ENCODE measurements at places on chromosomes 4 and X.

DNA sequence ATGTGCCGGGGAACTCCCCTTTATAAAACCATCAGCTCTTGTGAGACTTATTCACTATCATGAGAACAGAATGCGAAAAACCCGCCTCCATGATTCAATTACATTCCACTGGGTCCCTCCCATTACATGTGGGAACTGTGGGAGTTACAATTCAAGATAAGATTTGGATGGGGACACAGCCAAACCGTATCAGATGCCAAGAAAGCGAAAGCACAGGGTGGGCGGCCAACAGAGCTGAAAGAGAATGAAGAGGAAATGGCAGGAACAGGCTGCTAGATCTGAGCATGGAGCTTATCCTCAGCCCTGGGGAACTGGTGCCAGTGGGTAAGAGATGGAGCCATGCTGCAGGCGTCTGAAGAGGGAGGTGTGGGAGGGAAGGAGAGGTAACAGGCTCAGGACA lies 117.7 kb upstream of the PNPLA4 start:
- DNase-seq = no peak

DNA sequence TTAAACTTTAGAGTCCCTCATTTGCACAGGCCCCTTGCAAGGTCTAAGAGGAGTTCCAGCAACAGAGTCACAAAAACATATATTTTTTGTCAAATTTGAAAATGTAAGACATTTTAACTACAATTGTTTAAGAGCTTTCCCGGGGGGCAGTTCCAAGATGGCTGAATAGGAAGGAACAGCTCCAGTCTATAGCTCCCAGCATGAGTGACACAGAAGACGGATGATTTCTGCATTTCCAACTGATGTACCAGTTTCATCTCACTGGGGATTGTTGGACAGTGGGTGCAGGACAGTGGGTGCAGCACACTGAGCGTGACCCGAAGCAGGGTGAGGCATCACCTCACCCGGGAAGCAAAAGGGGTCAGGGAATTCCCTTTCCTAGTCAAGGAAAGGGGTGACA lies 71.4 kb upstream of the NMU start:
- DNase-seq = no peak

- peak; percentile 67 for DNase-seq
Observed at GRCh38 chr4:1055721-1056590, 44.5 kb downstream of the FGFRL1 start.

- DNase-seq = no peak
Observed at GRCh38 chrX:52576474-52576873, 59.6 kb upstream of the XAGE1B start.

GRCh38 chrX:40100537-40101429 lies 3.0 kb upstream of the BCOR start:
- DNase-seq = no peak

DNA sequence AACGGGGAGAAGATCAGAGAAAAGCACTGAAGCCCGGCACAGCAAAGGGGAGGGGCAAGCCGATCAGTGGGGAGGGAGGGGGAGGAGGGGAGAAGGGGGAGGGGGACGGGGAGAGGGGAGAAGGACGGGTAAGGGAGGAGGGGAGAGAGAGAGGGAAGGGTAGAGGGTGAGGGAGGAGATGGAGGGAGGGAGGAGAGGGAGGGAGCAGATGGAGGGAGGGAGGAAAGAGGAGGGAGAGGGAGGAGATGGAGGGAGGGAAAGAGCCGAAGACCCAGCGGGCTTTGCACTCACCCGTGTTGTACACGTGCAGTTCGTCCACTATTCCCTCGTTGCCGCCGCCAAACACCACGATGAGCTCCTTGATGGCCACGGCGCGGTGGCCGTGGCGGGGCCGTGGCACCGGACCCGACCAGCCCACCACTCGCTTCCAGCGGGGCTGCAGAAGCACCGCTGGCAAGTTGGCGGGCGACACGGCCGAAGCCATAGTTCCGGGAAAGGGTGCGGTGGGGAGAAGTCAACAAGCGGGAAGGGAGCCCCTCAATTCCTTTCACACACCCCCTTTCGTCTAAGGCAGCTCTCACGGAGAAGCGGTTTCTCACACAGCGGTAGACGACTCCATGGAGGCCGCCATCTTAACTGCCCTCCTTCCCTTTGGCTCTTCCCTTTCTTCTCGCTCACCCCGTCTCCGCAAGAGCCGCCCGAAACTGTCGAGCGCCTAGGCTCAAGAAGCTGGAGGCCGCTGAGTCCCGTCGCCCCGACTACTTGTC lies 1.1 kb downstream of the HCFC1 start:
- DNase-seq = peak; percentile 75

DNA sequence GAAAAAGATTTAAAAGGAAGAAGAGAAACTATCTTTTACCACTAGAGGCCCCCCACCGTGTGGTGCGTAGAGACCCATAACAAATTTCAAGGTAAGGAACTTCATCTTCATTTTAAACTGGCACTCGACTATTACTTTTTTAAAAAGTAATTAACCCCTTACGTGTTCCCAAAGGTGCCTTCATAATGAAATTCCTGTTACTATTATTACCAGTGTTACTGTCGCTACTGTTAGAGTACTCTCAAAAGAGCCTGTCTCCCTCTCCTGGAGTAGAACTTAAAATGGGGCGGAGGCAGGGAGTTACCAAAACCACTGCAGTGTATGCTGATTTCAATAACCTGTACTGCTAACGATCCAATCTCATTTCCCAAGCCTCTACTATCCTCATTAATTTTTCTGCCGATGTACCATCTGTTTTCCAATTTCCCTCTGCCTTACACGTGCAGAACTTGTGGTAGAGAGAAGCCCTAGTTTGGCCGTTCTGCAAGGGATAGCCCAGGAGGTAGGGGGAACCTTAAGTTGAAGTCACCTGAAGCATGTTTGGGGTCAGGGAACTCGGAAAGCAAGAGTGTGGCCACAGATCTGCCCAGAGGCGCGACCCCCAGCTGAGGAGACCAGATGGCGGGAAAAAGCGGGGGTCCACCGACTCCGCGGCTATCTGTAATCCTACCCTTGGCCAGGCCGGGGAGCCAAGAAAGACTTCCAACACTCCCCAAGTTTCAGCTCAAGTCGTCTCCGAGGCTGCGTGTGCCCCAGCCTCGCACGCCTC lies 720 bp upstream of the STK26 start:
- no peak for DNase-seq

DNA sequence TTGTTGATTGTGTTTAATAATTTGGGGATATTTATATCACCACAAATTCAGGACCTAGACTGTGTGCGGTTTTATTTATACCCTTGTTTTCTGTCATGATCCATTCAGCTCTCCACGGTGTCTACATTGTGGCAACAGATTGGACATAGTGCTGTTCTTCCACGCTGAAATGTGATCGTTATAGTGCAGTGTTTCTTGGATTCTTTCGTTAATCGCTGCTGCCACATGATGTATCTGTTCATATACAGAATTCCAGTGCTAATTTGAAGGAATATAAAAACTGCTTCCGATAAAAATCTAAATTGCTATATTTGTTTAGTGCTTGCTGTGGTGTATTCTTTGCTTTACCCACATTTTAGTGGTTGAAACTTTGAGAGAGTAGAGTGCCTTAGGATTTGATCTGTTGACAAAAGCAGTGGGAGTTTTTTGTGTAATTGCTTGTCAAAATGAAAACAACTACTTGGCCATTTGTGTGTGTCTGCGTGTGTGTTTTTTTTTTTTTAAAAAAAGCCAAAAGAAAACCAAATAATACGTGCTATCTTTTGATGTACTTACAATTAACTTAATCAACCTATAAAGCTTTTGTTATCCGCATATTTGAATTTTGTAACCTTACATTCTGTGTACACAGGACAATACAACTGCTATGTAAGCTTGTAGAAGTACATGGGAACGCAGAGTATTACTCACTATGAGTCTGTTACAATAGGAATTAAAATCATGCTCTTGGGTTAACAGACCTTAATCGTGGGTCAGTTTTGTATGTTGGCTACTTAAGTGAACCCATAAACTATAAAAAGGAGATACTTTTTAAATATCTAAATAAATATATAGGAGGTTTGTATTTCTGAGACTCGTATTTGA lies 353.3 kb downstream of the ARHGAP24 start:
- no peak for DNase-seq

DNA sequence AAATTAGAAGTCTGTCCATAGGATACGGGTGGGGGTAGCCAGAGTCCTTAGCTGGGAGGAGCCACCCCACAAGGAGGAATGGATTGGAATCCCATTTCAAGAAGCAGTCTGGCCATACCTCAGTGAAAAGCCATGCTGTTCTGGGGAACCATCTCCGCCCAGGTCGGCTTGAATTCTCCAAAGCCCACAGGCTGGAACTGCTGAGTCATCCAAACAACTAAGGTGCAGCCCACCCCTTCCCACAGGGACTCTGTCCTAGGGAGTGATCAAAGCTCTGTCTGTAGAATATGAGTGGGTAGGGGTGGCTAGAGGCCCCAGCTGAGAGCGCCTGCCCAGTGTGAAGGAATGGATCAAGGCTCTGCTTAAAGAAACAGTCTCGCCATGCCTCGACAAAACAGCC lies 38.8 kb downstream of the ZXDA start:
- no peak for DNase-seq

DNA sequence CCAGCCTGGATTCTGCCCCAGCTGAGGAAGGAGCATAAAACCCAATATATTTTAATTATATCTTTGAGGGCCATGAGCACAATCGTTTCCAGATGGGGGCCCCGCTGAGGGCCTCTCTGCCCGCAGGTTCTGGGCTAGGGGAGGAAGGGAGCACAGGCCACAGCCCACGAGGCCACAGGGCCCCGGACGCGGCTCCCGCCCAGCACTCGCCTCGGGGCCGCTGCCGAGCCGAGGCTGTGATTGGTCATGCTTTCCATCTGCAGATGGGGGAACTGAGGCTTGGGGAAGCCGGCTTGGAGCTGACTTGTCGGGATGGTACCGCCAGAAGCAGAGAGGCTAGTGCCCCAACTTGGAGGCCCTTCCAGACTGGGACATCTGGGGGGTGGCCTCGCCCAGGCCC lies 34.0 kb downstream of the TACC3 start:
- no peak for DNase-seq

DNA sequence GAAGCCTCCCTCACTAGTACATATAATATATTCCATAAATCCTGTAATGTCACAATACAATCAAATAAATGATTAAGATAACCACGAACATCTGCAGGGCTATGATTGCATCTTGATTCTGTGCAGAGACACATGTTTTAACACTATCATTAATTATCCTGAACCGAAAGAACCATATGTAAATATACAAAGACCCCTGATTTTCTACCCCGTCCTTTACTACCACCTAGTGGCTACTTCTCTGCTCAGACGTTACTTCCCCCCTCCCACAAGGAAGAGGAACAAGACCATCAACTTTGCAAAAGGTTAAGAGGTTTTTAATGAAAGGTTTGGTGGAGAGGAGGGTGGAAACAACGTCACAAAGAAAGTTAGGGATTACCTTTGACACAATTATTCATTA lies 134.0 kb downstream of the COL4A6 start:
- no peak for DNase-seq

- DNase-seq = no peak
Observed at GRCh38 chr4:40055511-40055862, 1.2 kb upstream of the N4BP2 start.

GRCh38 chr4:74665346-74665745 lies 129.0 kb downstream of the BTC start:
- DNase-seq = no peak

GRCh38 chrX:153974726-153975286 lies 2.3 kb downstream of the TMEM187 start:
- no peak for DNase-seq

GRCh38 chr4:52984462-52984881 lies 122.4 kb downstream of the RASL11B start:
- DNase-seq = no peak

DNA sequence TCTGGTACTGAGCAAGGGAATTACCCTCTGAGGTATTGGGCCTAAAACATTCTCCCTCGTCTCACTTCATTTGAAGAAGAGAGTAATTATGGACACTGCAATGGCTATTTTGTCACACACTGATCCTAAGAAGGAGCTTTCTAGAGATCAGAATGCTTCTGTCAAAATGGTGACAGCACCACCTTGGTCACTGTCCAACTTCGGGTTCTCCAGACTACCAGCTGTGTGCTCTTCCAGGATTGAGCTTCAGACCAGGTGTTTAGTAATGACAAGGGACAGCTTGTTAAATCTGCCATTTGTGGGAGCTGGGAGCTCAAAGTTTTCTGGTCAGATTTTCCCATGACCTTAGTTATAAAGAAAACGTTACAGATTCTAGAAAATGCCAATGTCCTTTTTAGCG lies 105.4 kb downstream of the POLA1 start:
- no peak for DNase-seq

- no peak for DNase-seq
Observed at GRCh38 chr4:7876201-7876875, 63.3 kb downstream of the AFAP1 start.

- DNase-seq = no peak
Observed at GRCh38 chr4:81116566-81116965, 86.1 kb downstream of the BMP3 start.

DNA sequence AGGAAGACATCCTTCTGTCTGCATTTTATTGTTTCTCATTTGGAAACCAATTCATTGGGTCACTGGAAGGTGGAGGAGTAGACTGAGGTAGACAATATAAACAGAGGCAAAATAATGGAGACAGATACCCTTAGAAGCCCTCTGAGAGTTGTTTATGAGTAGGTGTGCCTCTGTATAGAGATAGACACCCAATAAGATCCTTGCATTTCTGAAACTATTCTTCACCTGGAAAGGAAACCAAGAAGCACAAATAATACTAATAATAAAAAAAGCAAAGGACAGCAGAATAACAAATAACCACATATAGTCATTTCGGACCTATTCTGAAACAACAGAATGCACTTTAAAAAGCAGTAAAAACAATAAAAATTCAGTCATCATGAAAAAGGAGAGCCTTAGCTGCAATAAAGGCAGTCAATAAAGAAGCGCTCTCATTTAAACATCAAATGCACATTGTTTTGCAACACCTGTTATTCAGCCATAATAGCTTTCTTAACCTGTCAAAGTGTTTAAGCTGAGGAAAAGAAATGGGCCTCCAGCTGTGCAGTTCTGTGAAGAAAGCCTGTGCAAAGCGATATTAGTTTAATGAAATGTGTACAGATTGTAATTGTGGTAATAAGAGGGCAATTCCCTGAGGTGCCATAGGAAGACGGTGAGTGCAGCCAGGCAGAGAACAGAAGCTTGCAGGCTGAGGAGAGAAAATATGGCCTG lies 904.2 kb downstream of the STPG2 start:
- DNase-seq = no peak

DNA sequence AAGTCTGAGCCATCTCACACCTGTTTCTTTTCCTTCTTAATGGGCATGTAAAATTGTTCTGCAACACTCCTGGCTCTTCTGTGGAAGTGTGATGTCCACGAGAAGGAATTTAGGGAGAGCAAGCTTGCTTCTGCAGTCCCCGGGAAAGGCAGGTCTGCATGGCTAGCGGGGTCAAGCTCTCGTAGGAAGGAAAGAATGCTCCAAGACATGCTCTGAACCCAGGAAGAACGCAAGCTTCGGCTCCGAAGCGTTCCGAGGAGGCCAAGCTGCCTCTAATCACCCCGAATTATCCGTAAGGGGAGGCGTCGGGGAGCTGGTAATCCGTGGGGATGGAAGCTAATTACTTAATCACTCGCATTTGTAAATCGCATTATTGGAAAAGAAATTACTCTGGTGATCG lies 177.7 kb downstream of the CRLF2 start:
- no peak for DNase-seq

All from sciatic nerve (tissue), 2 donors.